ENCODE measurements at places on chromosomes 2 and 18. TPM values are rescaled to one million over a fixed set of nuclear protein-coding genes. Genes with fewer than 3 reads are reported as not detected.

GRCh38 chr2:174762464-174762863 lies 1.8 kb downstream of the CHRNA1 start:
- no peak for DNase-seq

- peak; percentile 25 for DNase-seq
These were observed 166.5 kb downstream of the MAIP1 start for GRCh38 chr2:200121931-200122330.

The ITPRIPL1 gene
- polyA plus RNA-seq, result 0.19 TPM

GRCh38 chr2:36376319-36376765 lies 20.8 kb downstream of the CRIM1 start:
- peak; percentile 50 for DNase-seq

The CHRNA1 gene
- polyA plus RNA-seq, result 0.27 TPM

The VIL1 gene
- not detected for polyA plus RNA-seq

- peak; percentile 79 for DNase-seq
These were observed 1.1 kb upstream of the PGAP1 start for GRCh38 chr2:196927376-196928225.

- no peak for DNase-seq
These were observed 7.1 kb downstream of the MYOM1 start for GRCh38 chr18:3212657-3213056.

The TLX2 gene
- not detected for polyA plus RNA-seq

GRCh38 chr2:70240599-70240998 lies 7.8 kb downstream of the TIA1 start:
- DNase-seq, result no peak

The SERPINB4 gene
- polyA plus RNA-seq, result not detected

GRCh38 chr18:361941-362310 lies 94.1 kb upstream of the THOC1 start:
- peak; percentile 98 for DNase-seq

- no peak for DNase-seq
These were observed 340.2 kb upstream of the HNRNPA3 start for GRCh38 chr2:176872406-176872805.

- DNase-seq, result no peak
These were observed 69.5 kb downstream of the GPD2 start for GRCh38 chr2:156505696-156506095.

GRCh38 chr2:222837643-222838056 lies 23.2 kb upstream of the ACSL3 start:
- DNase-seq, result peak; percentile 59

DNA sequence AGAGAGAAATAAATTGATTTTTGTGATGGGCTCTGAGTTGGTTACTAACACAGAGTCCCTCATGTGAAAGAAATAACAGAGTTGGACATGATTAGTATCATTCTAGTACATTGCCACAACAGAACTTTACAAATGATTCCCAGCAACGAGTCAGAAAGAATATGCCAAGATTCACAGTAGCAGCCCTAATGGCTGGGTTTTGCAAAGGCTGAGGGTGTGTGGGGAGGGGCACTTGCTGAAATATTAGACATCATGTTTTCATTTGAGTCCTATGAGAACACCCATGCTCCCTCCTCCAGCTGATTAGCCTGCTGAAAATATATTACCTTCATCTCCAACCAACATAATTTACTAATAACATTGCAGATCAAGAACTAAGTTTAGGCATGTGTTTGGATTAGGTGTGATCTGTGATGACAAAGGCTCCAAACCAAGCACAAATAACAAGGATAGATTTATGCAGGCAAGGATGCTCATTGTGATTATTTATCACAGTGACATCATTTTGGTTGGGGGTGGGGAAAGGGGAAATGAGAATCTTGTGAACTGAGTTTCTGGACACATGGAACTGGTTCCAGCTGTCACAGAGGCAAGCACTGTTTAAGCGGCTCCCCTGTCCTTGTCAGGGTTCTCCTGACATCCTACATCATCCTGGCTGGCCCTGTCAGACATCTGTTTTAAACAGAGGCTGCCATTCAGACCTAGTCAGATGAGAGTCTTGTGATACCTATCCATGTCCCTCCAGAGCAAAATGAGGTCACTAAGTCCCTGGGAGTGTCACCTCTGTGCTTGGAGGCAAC lies 205.8 kb upstream of the NCKAP5 start:
- no peak for DNase-seq

DNA sequence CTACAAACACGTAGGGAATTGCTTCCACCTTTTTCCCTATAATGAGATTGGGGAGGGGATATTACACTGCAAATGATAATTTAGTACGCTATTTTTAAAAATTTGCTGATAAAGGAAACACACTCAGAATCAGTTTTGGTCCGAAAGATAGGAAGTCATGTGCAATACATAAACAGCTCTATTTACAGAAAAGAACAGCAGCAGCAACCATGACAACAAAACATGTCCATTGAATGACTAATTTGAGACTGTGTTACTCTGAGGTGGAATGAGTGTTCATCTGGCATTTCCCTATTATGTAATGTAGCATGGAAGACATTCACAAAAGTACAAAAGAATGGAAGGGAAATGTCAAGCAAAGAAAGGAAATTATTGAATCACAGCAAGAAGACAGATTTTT lies 337.2 kb downstream of the NBAS start:
- DNase-seq, result peak; percentile 94

- DNase-seq, result peak; percentile 94
These were observed 61.8 kb upstream of the YWHAQ start for GRCh38 chr2:9692456-9693195.

The ADD2 gene
- polyA plus RNA-seq, result not detected

The ANO7 gene
- polyA plus RNA-seq, result 2.6 TPM
